SK-MEL-5 (cell line): ENCODE measurements at places on chromosomes 7 and 10.

GRCh38 chr7:47484923-47485639 is 96.8 kb downstream of the TNS3 start:
- DNase-seq, result no peak

DNA sequence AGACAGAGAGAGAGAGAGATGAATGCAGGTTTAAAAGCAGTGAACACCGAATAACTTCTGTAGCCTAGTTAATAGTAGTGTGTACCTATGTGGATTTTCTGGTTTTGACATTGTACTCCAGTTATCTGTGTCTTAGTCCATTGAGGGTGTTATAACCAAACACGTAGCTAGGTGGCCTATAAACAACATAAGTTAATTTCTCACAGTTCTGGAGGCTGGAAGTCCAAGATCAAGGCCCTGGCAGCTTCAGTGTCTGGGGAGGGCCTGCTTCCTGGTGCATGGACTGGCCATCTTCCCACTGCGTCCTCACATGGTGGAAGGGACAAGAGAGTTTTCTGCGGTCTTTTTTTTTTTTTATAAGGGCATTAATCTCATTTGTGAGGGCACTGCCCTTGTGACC is 23.5 kb downstream of the AOC1 start:
- peak; percentile 64 for DNase-seq

DNA sequence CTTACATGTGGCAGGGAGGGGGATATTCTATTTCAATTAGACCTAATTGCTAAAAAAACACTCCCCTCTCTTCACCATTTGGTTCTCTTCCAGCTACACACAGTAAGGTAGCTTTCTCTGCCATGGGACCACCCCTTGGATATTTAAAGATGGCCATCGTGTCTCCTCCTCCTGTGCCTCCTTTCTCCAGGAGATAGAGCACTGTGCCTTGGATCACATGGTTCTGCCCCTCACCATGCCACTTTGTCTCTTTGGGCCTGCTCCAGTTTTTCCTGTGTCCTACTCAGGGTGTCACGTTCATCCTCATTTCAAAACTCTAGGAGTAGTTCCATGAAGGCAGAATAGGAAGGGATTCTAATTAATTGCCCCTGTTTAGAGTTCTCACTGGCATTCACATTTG is 1060.2 kb downstream of the KCNMA1 start:
- DNase-seq, result no peak

- no peak for DNase-seq
Observed at GRCh38 chr10:49183596-49184542, 4.3 kb downstream of the TMEM273 start.

- no peak for DNase-seq
Observed at GRCh38 chr10:99870123-99870730, 87.8 kb downstream of the ABCC2 start.
